ENCODE measurements at places on chromosomes 3 and 15. TPM values are rescaled to one million over a fixed set of nuclear protein-coding genes. Genes with fewer than 3 reads are reported as not detected.

DNA sequence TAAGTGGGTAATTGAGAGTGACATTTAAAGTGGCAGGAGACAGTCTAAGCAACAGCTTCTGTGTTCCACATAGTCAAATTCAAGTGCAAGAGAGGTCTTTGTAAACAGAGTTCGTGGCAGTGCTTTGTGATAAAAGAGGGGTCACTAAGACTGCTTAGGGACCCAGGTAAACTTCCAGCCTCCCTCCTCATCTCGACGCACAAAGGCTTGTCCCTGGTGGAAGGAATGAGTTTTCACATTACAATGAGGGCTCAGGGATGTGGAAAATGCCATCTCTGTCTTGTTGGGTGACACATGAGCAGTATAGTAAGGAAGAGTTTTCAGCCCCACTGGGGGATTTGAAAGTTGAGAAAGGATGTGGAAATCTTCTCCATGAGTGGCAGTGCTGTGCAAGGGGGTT, 7.3 kb downstream of the GMNC start:
- DNase-seq, result no peak

DNA sequence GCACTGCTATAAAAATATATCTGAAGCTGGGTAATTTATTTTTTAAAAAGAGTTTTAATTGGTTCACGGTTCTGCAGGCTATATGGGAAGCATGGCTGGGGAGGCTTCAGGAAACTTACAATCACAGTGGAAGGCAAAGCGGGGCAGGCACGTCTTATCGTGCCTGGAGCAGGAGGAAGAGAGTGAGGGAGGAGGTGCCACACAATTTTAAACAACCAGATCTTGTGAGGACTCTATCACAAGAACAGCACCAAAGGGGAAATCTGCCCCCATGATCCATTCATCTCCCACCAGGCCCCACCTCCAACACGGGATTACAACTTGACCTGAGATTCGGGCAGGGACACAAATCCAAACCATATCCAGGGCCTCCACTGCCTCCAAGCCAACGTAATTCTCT, 75.0 kb downstream of the MCF2L2 start:
- no peak for DNase-seq

DNA sequence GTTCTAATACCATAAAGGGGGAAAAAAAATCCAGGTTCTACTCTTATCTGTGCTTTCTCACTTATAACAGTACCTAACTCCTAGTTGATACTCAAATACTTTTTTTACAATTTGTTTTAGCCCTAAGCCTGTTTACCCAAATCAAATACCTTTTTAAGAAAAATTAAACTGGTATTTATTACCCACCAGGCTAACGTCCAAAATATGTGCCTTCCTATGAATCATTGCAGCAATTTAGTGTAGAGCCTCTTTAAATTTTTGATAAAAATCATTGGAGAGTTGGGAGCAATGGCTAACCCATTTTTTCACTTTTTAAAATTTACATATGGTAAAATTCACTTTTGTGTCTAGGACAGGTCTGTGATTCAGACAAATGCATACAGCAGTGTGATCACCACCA, 27.9 kb downstream of the FILIP1L start:
- no peak for DNase-seq

DNA sequence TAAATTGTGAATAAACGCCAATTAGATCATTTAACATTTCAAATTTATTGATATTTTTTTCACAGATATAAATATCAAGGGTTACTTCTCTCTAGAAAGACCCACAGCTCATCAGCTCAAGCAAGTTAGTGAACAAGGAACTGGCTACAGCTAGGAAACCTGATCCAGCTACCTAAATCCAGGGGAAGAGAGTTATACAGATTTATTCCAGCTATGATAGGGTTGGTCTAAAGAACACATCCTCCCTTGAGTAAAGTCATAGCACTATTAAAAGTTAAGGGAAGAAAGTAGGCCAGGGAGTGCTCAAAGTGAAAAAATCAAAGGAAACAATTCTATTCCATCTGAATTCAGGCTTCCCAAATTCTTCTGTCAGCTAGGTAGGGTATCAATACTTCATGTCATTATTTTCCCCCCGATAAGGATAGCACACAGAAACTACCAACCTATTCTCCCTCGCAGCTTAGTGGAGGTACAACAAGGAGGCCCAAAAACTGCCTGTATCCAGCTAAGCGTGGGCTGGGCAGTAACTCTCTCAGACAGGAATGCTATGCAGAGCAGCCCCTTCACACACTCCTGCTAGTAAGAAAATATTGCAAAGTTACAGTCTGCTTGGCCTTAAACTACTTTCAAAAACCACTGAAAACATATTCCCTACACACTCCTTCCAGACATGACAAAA, 44.0 kb downstream of the DCUN1D1 start:
- DNase-seq, result no peak

DNA sequence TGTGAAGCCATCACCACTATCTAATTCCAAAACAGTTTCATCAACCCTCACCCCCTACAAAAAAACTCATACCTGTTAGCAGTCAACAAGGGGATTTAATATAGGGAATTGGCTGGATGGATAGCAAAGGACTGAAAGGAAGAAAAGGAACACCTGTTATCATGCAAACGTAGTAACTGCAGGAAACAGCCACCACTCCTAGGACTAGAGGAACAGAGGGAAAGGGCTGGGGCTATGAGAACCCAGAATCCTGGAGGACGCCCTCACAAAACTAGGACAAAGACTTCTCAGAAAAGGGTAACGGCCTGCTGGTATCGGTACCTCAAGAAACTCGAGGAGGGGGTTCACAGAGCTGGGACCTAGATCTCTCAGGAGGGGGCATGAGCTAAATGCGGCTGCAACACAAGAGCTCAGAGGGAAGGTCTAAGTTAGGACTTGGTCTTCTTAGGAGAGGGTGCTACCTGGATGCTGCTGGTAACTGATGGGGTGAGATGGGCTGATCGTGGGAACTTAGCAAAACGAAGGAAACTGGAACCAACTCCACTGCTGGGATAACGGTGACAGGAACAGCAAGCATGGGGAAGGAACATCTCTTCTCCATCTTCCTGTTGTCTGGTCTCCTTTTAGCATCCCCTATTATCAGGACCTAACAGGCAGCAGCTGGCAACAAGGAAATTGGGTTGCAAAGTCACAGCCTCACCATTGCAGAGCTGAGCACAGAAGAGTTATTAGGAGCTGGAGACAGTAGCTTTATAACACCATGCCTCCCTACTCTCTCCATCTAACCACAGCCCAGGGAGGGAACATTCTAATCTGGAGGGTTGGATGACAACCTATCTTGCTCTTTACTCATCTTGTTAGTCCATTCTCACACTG, 147.7 kb downstream of the UACA start:
- no peak for DNase-seq

- DNase-seq, result peak; percentile 85
These were observed 1.5 kb upstream of the RBM15B start for GRCh38 chr3:51389423-51390183.

GRCh38 chr3:79366414-79366813, 401.4 kb downstream of the ROBO1 start:
- DNase-seq, result no peak

DNA sequence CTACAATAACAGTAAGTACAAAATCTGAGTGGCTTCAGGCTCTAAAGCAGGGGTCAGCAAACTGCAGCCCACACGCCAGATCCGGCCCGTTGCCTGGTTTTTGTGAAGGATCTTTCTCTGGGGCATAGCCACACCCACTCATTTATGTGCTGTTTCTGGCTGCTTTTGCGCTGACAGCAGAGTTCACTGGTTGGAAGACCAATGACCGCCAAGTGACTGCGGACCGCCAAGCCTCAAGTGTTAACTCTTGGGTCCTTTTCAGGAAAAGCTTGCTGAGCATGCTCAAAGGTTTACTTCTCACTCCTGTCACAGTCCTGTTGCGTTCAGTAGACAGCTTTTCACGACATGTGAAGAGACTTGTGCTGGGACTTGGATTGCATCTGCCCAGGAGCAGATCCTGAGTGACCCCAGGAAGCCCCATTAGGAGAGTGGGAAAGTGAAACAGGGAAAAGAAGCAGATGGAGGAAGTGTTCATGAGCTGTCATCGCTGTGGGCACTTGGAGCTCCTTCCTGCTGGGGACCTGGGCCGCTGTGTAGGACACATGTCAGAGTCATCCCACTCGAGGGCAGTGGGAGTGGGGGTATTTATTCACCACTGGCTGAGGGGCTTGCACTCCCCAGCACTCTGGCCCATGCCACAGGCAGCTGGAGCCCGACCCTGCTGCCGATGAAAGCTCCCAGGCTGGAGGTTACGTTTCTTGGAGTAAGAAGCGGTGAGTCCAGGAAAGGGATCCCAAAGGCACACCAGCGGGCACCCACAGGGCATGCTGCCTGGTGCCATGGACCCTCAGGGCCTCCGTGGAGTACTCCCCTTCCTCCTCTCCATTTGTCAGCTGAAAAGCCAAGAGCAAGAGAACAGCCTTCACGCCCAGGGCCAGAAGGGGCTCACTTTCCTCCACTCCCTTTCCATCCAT, 249.1 kb downstream of the PLCL2 start:
- DNase-seq, result no peak

DNA sequence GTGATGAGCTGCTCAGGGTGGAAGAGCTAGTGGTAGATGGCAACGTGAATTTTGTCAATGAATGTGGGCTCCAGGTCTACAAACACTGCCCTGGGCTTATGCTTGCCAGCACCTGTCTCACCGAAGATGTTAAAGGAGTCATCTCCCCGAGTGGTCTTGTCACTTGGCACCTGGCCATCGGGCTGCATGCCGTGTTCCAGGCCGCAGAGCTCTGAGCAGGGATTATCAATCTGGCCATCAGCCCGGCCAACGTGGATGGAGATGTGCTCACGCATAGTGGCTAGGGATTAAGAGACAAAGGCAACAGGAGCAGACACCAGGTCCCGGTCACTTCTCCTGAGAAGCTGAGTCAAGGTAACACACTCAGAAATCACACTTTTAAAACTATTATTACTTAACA, 54.8 kb upstream of the ACTC1 start:
- DNase-seq, result no peak

Gene CSNK1G1
- 37.1 TPM for total RNA-seq

DNA sequence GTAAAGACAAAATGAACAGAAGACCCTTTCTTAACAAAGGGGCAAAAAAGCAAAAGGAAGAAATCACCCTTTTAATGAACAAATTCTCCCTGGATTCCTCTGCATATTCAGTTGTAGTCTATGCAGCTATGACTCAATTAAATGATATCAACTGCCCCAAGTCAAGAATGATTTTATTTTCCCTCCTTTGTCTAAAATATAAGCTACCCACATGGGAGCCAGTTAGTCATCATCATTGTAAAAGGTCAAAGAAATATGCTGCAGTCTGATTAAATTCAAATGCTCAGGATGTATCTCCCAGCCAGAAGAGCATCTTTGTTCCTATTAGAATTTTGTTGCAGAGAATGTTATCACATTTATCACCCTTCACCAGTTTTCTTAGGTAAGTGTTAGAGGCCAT, 84.0 kb downstream of the SST start:
- DNase-seq, result no peak

- DNase-seq, result no peak
These were observed 54.8 kb downstream of the LMCD1 start for GRCh38 chr3:8556473-8556869.

Gene FETUB
- total RNA-seq, result not detected

- DNase-seq, result no peak
These were observed 39.8 kb upstream of the FGF7 start for GRCh38 chr15:49383266-49383665.

Gene CALML4
- total RNA-seq, result 7.0 TPM

GRCh38 chr3:16606398-16606797, 1.2 kb upstream of the DAZL start:
- no peak for DNase-seq

- no peak for DNase-seq
These were observed 51.6 kb upstream of the ACKR4 start for GRCh38 chr3:132545471-132545870.

DNA sequence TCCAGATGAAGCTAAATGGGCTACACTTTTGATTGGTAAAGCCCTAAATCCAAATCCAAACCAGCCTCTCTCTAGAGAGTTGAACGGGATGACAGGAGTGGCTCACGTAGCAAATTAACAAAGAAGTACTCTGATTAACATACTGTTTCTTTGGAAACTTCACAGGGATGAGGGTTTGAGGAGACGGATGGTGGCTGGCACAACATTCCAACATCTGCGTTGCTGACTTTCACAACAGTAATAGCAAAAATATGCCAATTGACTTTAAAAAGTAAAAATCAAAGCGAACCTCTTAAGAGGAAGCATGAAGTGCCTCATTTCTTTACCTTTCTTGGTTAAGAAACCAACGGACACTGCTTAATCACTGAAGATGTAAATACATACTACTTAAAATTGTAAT, 181.4 kb downstream of the TBL1XR1 start:
- DNase-seq, result no peak

GRCh38 chr15:69857686-69858391, 239.9 kb downstream of the TLE3 start:
- peak; percentile 83 for DNase-seq

- no peak for DNase-seq
These were observed 247.8 kb downstream of the OTOL1 start for GRCh38 chr3:161744366-161744765.

Gene ACP3
- total RNA-seq, result 0.36 TPM

DNA sequence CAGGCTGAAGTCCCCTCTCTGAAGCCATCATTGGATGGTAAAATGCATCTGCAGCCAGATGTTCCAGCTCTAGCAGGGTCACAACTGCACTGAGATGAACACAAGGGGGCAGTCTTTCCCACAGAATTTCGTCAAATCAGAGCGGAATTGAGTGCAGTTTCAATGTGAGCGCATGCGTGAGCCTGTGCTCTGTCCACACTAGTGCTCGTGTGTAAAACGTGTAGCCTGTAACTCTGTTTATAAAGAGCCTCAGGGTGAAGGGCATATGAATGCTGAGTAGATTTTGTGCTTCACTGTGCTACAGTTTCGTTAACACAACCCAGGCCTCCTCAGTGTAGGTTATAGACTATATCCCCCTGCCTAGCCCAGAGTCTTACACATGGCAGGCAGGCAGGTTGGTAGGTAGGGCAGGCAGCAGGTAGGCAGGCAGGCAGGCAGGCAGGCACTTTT, 92.7 kb upstream of the GOLGA6L4 start:
- DNase-seq, result peak; percentile 94

Gene GOLGA8M
- not detected for total RNA-seq

Gene DISP2
- total RNA-seq, result 2.6 TPM

- peak; percentile 22 for DNase-seq
These were observed 1153.3 kb downstream of the ROBO1 start for GRCh38 chr3:78614486-78614885.

- no peak for DNase-seq
These were observed 271.2 kb downstream of the PTPRG start for GRCh38 chr3:61832375-61833229.

Gene B3GALNT1
- total RNA-seq, result 5.7 TPM

DNA sequence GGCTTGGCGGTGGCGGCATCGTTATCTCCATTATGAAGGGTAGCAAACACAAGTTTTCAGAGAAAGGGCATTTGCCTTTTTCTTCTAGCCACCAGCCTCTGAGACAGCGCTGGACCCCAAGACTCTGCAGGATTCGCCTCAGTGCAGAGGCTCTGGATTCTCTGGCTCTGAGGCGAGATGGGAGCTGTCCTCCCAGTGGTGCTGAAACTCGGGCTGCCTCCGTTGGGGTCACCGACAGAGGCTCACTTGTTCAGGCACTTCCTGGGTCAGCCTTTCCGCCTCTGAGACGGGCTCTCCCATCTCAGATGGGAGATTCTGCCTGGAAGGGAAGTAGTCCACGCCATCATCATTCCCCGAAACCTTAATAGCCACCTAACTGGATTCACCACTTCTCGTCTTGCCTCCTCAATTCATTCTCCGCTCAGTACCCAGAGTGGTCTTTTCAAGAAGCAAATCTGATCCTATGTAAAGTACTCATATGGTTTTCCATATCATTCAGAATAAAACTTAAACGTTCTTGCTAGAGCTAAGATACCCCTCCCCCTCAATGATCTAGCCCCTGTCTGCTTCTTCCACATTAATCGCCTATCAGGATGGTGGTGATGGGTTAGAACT, 76.9 kb downstream of the RHCG start:
- DNase-seq, result peak; percentile 78

Gene SENP7
- 15.3 TPM for total RNA-seq

Gene CCDC12
- total RNA-seq, result 40.2 TPM
